ENCODE measurements at places on chromosomes 2 and 18.
A peak's percentile ranks its signal among the peaks of the same experiment; 100 is the strongest.

DNA sequence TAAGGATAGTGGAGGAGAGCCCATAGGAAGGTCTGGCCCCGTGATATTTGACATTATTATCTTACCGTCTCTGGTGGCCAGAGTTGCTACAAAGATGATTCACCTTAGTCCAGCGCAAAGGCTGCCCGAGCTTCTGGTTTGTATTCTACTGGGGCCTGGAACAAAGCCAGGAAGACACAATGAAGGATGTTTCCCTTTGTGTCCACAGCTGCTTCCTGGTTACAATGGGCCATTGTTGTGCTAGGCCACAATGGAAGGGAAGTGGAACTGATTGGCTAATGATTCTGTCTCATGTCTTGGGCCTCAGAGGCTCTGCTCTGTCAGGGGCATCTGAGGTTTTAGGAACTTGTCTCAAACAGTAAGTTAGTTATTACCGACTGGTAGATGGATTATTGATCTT, 132.2 kb downstream of the TDRD15 start:
- peak; percentile 67 for DNase-seq

DNA sequence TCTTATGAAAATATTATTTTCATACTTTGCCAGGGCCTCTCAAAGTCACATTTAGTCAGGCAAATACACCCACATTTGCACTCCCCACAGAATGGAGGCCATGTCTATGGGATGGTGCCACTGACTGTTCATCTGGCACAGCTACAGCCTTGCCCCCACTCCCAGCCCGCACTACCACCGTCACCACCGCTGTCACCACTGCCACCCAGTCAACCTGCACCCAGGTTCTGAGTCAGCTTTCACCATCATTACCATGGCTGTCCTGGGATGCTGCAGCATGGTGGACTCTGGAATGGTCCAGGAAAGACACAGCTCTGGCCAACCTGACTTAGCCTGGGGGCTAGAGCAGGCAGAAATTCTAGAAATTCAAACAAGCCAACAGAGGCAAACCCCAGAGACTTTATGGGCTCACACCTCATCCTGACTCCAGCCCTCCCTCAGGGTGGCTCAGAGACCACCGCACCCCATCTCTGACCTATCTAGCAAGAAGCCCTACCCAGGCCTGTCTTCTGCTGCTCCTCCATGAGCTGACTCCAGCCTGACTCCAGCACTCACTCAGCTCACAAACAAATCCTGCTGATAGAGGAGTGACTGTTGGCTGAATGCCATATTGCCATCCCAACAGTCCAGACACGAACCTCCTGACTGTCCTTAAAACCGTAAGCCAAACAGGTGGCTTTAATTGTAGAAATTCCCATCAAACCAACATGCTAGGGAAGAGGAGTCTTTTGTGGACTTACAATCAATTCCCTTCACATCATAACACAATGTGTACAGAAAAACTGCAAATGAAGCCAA, 28.0 kb downstream of the DNER start:
- no peak for DNase-seq

GRCh38 chr2:166184789-166185188, 57.0 kb upstream of the SCN1A start:
- DNase-seq: no peak

DNA sequence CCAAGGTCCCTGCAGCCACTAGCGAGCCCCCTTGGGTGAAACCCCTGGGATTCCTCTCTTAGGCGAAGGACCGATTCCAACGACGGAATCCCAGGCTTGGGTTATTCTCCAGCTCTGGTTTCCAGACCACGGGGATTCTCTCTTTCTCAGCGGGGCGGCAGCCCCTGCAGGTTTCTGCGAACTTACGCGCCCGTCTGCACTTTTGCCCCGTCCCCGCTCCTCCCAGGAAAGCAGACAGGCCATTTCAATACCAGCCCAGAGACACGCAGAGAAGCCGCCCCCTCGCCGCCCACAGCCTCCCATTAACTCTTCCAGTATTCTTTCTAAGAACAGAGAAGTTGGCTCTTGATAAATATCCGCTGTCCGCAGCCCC, 1.2 kb downstream of the CBLN2 start:
- no peak for DNase-seq

DNA sequence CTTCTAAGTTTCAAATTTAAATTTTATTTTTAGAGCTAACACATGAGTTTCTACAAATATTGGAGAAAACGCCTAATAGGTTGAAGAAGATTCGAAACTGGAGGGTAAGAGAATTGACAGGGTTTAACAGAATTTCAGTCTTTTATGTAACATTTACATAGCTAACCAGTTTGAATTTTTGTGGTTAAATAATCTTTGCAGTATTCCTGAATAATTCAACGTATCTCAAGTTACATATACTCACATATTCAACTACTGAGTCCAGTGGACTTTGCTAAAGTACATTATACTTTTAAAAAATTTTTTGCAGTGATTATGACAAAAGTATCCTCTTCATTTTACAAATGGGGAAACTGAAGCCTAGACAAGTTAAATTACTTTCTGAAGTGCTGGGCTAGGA, 34.0 kb downstream of the CCNT2 start:
- DNase-seq: no peak

DNA sequence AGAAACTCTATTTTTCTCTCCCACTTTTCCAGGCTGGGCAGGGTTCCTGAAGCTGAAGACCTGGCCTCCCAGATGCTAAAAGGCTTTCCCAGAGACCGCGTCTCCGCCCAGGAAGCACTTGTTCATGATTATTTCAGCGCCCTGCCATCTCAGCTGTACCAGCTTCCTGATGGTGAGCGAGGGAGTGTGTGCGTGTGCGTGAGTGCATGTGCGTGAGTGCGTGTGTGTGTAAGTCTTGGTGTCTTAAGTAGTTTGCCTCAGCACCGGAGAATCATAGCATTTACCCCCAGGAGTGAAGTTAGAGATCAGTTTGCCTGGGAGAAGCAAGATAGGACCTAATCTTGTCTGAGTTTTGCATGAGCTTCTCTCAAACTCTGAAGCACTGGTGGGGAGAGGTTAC, 73.7 kb downstream of the CDK15 start:
- DNase-seq: no peak

DNA sequence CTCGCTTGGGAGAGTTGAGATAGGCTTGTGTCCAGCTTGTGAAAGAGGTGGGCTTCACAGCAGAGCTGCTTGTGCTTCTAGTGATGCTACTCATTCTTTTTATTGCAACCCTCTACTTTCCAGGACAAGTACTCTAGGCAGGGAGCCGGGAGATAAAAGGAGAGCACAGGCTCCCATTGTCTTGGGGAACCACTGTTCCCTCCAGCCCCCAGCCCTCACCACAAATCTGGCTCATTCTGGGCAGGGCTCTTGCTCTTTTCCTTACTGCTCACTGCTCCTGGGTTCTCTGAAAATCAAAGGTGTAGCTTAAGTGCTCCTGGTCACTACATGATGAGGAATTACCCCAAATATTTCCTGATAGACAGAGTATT, 81.4 kb downstream of the CABYR start:
- DNase-seq: no peak

GRCh38 chr2:88187038-88187676, 17.0 kb downstream of the THNSL2 start:
- DNase-seq: peak; percentile 20

DNA sequence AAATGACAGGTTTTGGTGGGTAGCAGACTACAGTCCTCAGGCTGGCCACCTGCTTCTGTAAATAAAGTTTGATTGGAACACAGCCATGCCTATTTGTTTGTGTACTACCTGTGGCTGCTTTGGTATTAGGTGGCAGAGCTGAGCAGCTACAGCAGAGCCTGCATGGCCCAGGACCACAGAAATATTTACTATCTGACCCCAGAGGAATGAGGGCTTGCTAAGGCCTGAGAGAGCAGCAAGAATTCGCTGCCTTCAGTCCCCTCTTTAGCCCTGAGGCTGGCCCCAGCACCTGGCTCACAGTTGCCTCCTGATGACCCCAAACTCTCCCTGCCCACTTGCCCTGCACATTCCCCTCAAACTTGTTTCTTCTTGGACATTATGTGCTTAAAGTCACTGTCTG, 32.5 kb downstream of the POLR1A start:
- no peak for DNase-seq

GRCh38 chr2:53051157-53051556, 716.4 kb upstream of the CHAC2 start:
- no peak for DNase-seq

- no peak for DNase-seq
Observed at GRCh38 chr2:156800065-156800653, 364.0 kb downstream of the GPD2 start.

GRCh38 chr18:46426021-46426678, 230.9 kb downstream of the LOXHD1 start:
- DNase-seq: no peak

DNA sequence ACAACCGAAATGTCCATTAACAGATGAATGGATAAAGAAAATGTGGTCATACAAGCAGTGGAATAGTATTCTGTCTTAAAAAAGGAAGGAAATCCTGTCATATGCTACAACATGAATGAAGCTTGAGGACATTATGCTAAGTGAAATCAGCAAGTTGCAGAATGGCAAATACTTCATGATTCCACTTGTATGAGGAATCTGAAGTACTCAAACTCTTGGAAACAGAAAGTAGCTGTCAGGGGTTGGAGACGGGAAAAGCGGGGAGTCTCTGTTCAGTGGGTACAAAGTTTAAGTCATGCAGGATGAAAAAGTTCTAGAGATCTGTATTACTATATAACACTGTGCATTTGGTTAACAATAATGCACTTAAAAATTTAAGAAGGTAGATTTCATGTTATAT, 209.0 kb upstream of the SIX2 start:
- no peak for DNase-seq

GRCh38 chr2:112077814-112078213, 22.7 kb downstream of the TMEM87B start:
- DNase-seq: no peak

- DNase-seq: peak; percentile 51
Observed at GRCh38 chr2:69693775-69694450, 48.0 kb upstream of the ANXA4 start.

DNA sequence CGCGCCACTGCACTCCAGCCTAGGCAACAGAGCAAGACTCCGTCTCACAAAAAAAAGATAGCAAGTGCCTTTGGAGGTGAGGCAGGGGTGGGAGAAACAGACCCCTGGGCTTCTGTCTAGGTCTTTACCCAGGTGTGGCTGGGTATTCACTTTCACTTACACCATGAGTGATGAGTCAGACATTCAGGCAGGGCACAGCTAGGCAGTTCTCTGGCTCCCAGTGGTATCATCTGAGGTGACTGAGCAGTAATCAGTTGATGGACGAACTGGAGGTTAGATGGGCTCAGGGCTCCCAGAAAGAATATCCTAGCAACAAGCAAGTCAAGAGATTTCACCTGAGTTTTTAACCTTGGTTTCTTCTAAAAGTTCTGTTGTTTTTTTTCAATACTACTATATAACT, 107.0 kb upstream of the RAB6C start:
- no peak for DNase-seq

DNA sequence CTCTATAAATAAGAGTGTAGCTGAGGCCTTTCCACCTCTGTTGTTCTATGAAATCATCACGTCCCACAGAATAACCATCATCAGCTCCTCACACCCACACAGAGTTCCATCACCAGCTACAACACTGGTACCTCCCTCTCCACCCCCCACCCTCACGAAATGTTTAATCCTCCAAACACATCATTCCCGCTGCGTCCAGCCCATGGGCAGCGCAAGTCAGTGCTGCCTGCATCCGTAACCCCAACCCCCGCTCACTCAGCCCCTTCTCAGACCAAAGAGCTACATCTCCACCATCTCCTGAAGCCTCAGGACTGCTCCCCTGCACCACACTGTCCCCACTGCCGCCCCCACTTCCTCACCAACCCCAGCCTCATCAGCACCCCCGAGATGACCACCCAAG, 19.4 kb downstream of the DNMT3A start:
- no peak for DNase-seq

GRCh38 chr2:206989311-206989710, 50.0 kb downstream of the CPO start:
- DNase-seq: peak; percentile 14
